ENCODE measurements at places on chromosomes 7 and 10.
A peak's percentile ranks its signal among the peaks of the same experiment; 100 is the strongest.

DNA sequence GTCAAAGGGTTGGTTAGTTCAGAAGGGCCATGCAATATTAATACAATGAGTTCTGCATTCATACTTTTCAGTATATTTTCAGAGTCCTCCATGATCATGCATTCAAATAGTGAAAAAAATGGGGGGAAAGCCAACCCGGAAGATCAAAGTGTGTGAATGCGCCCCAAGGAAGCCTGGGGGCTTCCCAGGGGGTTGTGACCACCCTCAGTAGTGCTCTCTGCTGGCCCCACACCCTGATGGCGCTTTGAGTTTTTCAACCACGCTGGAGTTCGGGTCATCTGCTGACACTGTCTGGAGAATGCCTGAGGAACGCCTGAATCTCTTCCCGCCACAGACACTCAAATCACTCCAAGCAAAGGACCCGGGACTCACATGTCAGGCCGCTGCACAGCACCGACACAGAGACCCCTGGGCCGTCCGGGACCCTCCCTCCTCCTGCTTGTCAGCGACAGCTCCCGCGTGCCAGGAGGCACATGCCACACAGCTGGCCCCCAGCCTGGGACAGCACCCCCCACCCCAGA, 1.0 kb downstream of the TNS3 start:
- no peak for DNase-seq

- DNase-seq, result no peak
Measured at GRCh38 chr7:133135451-133135850, 53.6 kb upstream of the CHCHD3 start.

- DNase-seq, result peak; percentile 56
Measured at GRCh38 chr7:150715293-150715692, 1.1 kb upstream of the GIMAP1 start.

- no peak for DNase-seq
Measured at GRCh38 chr7:3154317-3154716, 110.7 kb upstream of the CARD11 start.

GRCh38 chr7:80135309-80136104, 876 bp downstream of the GNAI1 start:
- DNase-seq, result peak; percentile 43

- DNase-seq, result no peak
Measured at GRCh38 chr10:75910032-75910431, 478.6 kb downstream of the LRMDA start.

DNA sequence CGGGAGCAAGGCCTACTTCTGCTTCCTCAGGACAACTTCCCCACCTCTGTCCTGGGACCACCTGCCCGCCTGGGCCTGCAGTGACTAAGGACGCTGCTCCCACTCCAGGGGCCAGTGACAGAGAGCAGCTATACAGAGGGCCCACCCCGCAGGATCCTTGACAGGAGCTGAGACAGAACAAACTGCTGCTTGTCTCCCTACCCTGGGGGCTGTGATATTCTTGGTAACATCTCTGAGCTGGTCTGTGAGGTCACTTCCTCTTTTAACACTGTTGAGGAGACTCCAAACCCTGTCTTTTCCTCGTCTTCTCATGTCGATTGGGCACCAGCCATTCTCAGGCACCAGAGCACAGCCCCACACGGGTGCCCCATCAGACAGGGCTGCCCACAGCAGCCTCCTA, 6.9 kb upstream of the MRPS24 start:
- no peak for DNase-seq

GRCh38 chr10:111856631-111857030, 326.9 kb downstream of the GPAM start:
- no peak for DNase-seq

DNA sequence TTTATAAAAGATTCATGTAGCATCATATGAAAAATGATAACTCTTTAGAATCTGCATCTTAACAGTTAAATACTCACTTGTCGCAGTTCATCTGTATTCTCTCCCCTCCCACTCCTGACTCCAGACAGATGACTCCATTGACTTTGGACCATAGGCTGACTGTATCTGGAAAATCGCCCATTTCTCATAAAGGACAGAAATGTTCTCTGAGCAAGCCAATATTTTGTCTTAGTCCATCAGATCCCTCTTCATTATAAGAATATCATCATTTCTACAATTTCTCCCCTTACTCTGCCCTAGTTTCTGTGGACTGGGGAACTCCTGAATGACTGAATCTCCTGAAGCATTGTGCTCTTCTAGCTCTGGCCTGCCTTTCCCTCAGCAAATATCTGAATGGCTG, 125.4 kb downstream of the SEMA3D start:
- no peak for DNase-seq
